ENCODE measurements at places on chromosomes 12 and 14.
A peak's percentile ranks its signal among the peaks of the same experiment; 100 is the strongest.

DNA sequence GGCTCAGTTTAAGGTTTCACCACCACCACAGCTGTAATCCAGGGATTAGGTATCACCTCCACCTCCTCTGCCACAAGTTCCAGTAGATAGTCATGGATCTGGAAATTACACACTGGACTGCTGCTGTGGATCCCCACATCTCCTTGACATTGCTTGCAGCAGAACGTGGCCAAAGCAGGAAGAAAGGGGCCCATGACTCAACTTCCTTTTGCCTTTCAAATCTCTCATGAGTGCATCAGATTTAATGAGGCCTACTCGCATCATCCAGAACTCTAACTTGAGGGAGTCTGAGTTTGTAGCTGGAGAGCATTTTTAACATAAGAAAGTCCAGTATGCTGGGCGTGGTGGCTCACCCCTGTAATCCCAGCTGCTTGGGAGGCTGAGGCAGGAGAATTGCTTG is 29.2 kb upstream of the TMED10 start:
- no peak for DNase-seq

- DNase-seq = no peak
Observed at GRCh38 chr12:71601546-71601945, 62.1 kb downstream of the ZFC3H1 start.

DNA sequence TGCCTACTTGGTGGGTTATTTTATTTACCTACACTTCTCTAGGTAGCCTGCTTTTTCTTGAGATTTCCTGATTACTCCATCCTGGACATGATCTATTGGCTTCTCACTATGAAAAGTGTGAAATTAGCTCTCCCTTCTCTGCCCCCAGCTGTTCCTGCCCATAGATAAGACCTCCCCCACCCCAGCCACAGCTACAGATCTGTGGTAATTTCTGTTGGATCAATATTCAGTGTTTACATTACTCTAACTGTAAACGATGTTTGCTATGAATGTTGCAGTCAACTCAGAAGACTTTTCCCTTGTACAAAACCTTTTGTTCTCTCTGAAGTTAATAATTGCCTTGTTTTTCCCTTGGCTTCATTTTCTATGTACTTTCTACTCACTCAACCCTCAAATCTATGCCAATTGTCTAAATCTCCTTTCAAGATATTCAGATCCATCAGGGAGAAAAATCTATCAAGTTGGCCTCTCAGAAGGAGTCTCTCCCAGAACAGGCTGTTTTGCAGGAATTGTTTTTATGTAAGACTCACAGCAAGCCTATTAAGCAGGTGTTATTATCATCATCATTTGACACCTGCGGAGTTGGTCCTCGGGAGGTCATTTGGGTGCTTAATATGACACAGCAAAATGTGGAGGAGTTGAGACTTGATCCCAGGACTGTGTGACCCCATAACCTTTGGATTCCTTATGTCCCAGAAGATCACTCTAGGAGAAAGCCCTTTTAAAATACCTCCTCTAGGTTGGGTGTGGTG is 227.4 kb downstream of the SUDS3 start:
- DNase-seq = no peak

DNA sequence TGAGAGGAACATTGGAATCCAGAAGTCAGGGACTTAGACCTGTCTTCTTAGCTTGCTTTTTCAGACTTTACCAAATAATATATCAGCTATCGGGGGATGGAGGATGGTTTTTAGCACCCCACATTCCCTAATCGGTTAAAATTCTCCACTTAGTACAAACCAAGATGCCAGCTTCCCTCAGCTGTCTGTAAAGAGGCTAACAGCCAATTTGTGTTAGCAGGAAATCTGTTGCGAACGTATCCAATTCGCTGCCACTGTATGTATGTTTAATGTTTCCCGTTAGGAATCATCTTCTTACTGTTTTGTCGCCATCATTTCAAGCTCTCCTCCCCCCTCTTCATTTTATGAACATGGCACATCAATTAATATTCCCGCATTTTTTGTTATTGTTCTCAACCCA is 289.0 kb downstream of the BCL11B start:
- no peak for DNase-seq

DNA sequence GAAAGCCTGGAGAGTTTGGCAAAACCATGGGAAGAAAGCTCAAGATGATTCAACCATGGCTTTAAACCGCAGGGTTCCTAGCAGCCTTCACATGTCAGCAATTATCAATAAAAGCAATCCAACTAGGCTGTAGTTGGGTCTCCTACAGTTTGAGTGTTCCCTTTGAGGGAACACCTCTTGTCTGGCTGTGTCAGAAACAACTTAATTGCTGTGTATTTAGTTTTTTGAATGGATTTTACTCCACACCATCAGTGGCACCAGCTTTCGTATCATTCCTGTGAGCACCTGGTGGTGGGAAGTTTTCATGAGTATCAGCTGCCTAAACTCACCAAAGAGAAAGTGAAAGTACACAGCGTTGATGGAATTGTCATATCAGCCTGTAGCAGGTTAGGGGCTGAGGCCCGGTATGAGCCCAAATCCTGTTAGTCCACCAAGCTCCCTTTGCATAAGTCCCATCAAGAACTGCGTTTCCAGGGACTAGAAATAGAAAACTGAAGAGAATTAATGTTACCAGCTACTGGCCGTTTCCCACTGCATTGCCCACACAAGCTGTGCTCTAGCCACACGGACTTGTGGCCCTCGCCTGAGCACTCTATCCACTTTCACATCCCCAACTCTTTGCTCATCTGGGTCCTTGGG is 10.9 kb upstream of the IL26 start:
- no peak for DNase-seq

GRCh38 chr14:103727313-103727980 is 11.8 kb downstream of the ZFYVE21 start:
- no peak for DNase-seq

GRCh38 chr14:68247676-68248268 is 428.2 kb downstream of the RAD51B start:
- DNase-seq = no peak

DNA sequence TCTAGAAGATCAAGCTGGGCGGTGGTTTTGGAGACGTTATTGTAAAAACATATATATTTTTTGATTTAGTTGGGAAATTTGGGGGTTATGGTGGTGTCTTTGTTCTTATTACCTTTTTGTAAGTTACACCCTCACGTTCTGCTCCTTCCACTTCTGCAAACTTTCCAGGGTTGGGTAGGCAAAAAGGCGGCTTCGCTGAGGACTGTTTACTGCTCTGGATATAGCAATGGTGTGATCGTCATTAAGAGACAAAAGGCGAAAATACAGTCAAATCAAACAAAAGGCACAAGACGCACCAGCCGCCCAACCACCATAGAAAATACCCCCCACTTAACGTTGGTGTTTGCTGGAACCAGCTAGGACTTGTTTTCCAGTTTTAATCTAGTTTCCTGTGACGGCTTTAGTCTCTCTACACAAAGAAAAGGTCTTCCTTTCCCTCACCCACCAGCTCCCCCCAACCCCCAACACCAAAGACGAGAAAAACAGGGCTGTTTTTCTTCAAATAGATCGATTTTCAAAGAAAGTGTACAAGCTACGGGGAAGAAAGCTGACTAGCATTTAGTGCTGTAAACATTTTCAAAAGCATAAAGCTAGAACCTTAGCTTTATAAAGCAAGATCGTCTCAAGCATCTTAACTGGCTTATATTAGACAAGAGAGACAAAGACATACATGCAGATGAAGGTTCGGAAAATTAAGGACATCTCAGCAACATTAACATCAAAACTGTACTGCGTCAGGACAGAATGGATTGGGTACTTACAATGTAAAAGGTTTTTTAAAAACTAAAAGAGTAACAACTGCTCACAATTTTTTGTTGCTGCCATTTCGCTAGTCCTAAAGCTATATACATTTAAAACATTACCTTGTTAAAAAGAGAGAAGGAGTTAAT is 2.0 kb upstream of the SETD1B start:
- no peak for DNase-seq

DNA sequence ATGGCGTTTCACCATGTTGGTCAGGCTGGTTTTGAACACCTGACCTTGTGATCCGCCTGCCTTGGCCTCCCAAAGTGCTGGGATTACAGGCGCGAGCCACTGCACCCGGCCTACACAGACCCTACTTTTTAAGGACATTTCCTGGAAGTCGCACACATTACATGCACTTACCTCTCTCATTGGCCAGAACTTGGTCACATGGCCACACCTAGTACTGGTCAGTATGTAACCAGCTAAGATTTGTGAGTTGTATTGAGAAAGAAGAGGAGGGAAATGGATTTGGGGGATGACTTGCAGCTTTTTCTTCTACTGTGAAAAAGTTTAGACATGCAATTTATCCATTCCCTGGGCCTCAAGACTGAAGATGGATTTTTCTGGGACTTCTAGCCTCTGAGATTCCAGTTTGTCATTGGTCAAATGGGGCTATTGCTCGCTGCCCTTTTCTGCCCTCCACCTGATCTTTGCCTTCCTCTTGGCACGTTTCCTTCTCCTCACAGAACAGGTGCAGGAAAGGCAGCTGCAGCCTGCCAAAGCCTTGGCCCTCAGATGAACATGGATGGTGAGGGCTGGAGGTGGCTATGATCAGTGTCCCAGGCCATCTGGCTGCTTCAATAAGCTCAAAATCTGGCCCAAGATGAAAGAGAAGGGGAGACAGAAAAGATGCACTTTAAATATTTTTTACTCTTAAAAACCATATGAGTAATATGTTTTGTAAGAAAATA is 7.1 kb upstream of the ZDHHC22 start:
- no peak for DNase-seq

- no peak for DNase-seq
Observed at GRCh38 chr12:55719371-55719770, 822 bp upstream of the RDH5 start.

DNA sequence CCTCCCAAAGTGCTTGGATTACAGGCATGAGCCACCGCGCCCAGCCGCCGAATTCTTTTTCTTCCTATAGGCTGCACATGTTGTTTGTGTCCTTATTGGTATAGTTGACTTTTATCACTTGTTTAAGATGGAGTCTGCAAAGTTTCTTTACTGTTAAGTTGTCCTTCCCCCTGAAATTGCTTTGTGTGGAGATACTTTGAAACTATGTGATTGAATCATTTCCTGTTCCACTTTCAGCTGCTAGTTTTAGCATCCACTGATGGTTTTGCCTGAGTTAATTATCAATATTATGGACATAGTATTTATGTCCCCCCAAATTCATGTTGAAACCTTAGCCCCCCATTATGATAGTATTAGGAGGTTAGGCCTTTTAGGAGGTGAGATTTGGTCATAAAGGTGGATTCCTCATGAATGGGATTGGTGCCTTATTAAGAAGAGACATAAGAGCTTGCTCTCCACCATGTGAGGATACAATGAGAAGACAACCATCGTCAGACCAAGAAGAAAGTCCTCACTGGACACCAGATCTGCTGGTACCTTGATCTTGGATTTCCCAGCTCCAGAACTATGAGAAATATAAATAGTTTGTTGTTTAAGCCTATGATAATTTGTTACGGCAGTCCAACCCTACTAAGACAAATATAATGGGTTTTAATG is 34.9 kb downstream of the PPHLN1 start:
- no peak for DNase-seq

GRCh38 chr12:40248585-40249297 is 23.9 kb downstream of the LRRK2 start:
- DNase-seq = no peak

DNA sequence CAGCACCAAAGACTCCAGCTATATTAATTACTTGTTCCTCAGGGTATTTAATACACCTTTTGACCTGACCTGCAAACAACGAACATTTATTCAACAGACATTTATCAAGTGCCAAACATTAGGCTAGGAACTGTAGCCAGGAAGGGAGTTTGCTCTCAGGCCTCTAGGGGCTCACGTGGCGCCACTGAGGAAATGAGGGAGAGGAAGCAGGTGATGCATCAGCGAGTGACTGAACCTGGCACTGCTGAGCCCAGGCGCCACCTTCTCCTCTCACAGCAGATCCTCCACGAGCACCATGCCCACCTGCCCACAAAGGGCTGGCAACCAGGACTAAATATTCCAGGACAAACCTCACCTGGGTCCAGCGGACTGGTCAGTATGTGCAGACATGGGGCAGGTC is 50.2 kb downstream of the SETD3 start:
- no peak for DNase-seq

GRCh38 chr12:102069707-102070106 is 7.9 kb upstream of the WASHC3 start:
- no peak for DNase-seq

GRCh38 chr12:48690990-48691389 is 9.0 kb upstream of the KANSL2 start:
- DNase-seq = no peak

DNA sequence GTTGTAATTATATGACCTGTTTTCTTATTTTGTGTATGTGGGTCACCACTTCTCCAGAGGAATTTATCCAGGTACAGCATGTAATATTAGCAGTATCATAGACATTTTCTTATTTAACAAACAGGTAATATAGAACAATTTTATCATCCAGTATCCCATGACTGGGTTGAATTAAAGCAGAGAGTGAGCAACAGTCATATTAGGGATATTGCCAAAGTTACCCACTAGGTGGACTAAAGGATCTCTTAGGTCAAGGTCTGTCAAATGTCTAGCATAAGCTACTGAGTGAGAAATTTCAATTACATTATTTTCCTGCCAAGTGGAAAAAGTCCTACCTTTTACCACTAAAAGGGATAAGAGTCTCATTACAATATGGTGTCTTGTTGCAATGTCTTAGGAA is 62.1 kb upstream of the TRIM9 start:
- DNase-seq = no peak

- peak; percentile 60 for DNase-seq
Observed at GRCh38 chr12:9750276-9751203, 10.2 kb downstream of the CD69 start.

DNA sequence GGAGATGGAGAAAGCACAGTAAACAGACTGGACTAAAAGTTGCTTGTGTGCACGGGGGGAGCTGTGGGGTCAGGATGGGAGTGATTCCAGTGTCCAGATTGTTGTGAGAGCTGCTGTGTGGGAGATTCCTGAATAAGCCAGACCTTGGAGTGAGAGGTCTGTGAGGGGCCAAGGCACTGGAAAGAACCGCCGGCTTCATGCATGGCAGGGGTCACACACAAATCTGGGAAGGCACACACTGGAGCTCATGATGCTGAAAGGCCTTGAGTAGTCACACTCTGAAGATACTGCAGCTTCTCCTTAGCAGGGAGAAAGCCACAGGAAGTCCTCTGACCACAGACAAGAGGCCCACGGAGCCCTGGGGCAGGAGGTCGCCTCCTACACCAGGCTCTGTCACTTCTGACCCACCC is 23.1 kb downstream of the ADCY6 start:
- DNase-seq = no peak

- peak; percentile 21 for DNase-seq
Observed at GRCh38 chr14:63276492-63277342, 42.0 kb downstream of the GPHB5 start.

DNA sequence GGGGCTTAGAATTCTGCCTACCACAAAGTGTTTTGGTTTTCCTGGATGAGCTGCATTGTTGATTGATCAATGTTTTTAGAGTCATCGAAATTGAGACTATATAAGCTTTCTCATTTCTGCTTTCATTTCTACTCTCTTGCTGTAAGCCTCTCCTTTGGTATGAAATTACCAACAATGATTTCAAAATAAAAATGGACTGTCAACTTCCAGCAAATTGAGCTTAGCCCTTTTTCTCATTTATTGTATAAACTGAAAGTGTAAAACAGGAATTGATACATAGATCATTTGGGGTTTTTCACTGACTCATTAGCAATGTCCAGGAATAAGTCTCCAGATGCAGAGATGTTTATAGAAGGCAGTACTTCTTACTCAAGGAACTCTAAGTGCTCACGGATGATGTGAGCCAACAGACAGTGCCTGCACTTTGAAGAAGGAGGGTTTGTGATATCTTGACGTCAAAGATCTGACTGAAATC is 20.0 kb upstream of the PCNX1 start:
- DNase-seq = no peak
